ENCODE measurements at places on chromosomes 3 and 15.

DNA sequence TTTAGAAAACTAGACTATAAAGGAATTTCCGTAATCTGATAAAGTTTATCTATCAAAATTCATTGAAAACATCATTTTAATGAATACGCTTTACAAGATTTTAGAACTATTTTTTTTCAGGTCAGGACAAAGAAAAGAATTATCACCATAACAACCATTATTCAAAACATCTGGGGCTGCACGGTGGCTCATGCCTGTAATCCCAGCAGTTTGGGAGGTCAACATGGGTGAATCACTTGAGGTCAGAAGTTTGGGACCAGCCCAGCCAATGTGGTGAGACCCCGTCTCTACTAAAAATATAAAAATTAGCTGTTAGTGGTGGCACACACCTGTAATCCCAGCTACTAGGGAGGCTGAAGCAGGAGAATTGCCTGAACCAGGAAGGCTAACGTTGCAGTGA, 260.4 kb downstream of the WNT5A start:
- DNase-seq, result no peak

DNA sequence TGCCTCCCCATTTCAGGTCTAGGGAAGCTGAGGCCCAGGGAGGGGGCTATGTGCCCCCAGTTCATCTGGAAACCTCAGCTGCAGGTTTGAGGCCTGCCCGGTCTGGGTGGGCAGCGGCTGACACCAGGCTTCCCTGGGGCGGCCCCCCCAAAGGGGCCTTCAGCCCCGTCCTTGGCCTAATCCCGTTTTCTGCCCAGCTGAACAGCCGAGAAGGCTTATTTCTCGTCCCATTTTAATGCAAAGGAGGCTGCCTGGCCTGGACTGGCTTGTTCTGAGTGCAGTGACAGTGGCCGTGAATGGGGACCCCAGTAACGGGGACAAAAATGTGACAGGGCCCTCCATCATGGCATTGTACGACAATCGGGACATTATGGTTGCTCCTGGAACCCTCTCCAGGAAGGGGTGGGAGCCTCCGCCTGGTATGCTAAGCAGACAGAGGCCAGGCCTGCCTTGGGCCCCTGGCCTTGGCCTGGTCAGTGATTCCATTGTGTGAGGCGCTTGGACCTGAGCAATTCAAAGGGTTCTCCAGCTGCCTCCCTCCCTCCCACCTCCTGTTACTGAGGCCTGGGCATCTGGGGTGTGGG, 93.9 kb downstream of the WNT7A start:
- DNase-seq, result no peak

- DNase-seq, result no peak
Observed at GRCh38 chr3:168325684-168326083, 230.0 kb upstream of the GOLIM4 start.

DNA sequence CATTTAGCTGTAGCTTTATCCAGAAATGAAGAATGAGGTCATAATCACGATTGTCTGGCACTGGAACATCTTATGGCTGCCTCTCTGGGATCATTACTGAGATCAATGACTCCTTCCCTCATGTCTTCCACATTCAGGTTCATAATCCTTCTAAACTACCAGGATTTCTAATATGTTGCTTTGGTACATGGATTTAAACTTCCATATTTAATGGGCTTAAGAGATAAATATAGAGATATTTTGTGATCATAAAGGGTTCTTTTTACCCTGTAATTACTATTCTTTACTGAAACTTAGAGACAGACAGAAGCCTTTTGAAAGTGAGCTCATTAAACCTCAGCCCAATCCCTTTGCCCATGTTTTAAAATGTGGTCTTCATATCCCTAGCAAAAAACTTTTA, 575.4 kb upstream of the ALCAM start:
- DNase-seq, result no peak

All from activated CD8-positive, alpha-beta memory T cell treated with anti-CD3 and anti-CD28 coated beads for 1 hour (primary cell).